NCI-H69 (cell line): ENCODE measurements at places on chromosomes 7 and 10.

DNA sequence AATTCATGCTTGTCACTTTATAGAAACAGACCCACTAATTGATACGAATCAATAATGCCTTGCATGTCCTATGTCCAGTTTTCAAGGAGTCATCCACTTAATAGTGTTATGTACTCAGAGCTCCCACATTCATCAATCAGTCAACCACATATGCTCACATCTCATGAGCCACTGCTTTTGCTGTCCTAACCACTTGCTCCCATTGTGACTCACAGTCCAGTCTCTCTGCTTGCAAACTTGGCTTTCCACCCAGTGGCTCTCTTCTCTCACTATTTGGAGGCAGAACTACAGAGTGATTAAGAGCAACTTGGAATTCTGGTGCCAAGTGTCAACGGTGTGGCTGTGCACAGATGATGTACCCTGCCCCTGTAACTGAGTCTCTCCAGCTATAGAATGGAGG, 166.0 kb downstream of the SNX13 start:
- peak; percentile 42 for DNase-seq

GRCh38 chr7:22865602-22865960, 42.9 kb upstream of the TOMM7 start:
- no peak for DNase-seq

- DNase-seq: no peak
Measured at GRCh38 chr7:39664585-39664984, 41.2 kb downstream of the RALA start.

- DNase-seq: no peak
Measured at GRCh38 chr7:27802999-27803398, 63.0 kb downstream of the TAX1BP1 start.

- peak; percentile 8 for DNase-seq
Measured at GRCh38 chr10:73865459-73866442, 8.6 kb downstream of the CAMK2G start.

DNA sequence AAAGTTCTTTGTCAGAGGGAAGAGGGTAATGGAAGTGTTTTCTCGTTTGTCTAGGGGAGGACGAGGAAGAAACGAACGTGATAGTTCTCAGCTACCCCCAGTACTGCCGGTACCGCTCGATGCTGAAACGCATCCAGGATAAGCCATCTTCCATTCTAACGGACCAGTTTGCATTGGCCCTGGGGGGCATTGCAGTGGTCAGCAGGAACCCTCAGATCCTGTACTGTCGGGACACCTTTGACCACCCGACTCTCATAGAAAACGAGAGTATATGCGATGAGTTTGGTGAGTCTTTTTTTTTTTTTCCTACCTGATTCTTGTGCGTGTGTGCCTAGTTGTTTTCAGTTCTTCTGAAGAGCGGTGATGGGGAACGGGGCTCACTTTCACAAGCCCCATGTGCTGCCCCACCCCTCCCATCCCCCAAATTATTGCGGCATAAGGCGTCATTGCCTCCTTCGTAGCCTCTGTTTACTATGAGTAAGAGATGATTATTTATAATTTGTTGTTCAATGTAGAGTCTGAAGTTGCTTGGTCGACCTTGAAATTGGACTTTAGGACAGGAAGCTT, 98.6 kb downstream of the ARID5B start:
- DNase-seq: no peak

DNA sequence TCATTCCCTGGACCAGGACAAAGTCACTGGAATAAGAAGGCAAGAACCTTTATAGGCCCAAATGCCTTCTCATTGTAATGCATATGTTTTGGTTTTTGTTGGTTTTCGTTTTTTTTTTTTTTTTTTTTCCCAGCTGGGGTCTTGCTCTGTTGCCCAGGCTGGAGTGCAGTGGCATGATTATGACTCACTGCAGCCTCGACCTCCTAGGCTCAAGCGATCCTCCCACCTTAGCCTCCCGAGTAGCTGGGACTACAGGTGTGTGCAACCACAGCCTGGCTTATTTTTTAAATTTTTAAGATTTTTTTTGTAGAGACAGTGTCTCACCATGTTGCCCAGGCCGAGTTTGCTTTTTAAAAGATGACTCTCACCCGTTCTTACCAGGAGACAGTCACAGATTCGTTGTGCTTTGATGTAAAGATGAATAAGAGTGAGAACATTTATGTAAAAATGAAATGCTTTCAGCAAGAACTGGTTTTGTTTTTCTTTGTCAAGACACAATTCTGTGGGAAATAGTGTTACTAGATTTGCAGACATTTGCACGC, 7.6 kb downstream of the IQCE start:
- DNase-seq: no peak

DNA sequence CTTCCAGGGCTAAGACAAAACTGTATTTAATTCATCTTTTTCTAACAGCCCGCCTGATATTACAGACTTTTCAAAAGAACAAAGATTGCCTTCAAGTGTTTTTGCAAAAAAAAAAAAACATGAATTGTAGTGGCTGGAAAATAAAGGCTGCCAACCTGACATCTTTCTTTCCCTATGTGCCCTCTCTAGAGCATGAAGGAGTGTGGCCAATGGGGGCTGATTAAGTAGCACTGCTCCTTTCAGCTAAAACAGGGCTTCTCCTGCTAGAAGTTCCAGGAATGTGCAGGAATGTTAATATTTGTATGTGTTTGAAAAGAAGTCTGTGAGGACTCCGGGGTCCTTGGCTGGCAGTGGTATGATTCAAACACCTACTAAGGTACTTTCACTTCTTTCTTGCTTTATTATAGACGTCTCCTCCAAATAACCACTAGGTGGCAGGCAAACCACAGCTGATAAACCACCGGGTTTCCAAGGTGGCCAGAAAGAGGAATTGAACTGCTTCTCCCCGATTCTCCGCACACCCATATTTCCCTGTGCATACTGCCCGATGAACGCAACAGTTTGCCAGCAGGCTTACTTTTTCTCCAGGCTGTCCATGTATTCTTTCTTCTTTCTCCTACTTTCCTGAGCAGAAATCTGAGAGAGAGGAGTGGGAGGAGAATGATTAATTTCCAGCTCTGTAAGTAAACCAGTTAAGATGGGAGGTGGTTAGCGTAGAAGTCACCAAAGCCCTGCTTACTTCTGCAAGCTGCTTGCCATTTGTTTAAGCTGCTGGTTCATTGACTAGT, 56.8 kb upstream of the DGKI start:
- peak; percentile 71 for DNase-seq

DNA sequence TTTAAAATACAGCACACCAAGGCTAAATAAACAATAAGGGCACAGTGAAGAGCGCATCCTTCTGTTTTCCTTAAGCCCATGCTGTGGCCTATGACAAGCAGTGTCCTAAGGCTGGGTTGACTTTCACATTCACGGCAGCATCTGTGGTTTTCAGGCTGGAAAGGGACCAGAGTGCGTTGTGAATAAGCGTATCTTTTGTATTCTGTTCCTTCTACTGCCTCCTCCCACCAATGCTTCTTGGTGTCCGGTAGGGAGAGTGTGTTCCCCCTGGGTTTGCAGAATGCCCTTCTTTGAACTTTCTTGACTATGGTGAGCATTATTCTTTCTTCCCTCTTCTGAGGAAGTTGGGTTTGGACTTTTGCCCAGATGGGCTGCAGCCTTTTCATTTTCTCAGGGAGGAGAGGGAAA, 73.6 kb downstream of the ABCA13 start:
- DNase-seq: no peak
